ENCODE measurements at places on chromosomes 7 and 10.

- no peak for DNase-seq
Measured at GRCh38 chr7:40658729-40659128, 523.9 kb downstream of the SUGCT start.

DNA sequence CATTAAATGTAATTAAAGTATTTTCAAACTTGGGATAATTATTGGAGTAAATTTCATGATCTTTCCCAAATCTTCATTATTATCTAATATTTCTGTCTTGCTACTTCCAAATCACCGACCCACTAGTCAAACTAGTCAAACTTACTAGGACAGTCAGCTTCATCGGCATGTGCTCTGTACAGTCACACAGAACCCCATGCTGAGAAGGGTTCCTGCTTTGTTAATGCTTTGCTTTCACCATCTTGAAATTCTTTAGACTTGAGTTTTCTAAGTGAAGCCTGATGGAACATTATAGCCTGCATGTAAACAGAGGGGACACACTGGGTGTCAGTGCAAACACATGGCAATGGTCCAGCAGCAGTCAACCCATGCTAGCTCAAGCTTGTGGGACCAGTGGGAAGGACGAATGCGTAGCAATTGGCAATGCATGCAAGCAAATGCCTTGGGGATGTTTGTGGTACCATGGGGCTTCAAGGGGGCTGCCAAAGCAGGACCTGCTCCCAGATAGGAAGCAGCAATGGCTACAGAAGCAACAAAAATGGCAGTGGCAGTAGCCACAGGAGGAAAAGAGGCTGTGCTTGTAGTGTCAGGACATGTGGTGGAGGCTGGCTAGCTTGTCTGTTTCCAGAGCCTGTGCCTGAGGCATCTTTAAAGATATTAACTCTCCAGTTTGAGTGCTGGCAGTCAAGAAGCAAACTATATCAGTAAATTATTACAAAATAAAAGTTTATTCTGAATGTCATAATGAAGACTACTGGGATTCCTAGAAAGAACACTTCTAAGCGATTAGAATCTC, 441.1 kb upstream of the SEMA3D start:
- DNase-seq, result no peak

GRCh38 chr10:132781556-132781955, 4.4 kb downstream of the NKX6-2 start:
- no peak for DNase-seq

DNA sequence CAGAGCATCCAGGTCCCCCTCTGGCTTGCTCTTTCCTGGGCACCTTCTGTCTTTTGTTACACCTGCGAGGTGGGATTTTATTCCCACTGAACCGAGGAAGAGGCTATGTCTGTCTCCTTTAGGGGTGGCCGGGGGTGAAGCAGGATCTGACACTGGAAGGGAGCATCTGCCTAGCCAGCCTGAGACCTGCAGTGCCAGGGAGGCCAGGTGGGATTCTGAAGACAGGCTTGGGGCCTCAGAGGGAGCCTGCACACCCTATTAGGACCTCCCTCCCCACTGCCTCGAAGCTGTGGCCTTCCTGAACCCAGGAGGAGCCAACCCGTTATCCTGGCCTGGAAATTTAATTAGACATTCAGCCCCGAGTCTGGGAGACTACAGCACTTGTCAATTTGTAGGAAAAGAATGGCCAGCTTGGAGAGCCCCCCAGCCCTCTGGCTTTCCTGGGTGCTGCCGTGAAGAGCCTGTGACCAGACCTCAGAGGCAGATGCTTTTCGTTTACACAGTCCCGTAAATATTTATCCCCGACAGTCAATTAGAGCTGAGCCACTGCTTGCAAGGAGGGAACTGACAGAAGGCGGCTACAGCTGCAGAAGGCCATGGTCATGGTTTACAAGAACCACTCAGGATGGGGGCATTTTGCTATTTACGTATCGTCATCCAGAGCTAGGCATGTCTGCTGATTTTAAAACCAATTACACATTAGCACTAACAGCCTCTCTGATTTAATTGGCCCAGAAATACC, 19.7 kb downstream of the CHAT start:
- DNase-seq, result no peak

- DNase-seq, result no peak
Measured at GRCh38 chr7:69177461-69177861, 420.8 kb upstream of the AUTS2 start.

- no peak for DNase-seq
Measured at GRCh38 chr7:138828302-138828701, 30.3 kb upstream of the ATP6V0A4 start.

GRCh38 chr7:66930341-66930740, 9.3 kb downstream of the TMEM248 start:
- DNase-seq, result no peak

GRCh38 chr10:44961230-44961571, 1.6 kb downstream of the RASSF4 start:
- DNase-seq, result no peak

DNA sequence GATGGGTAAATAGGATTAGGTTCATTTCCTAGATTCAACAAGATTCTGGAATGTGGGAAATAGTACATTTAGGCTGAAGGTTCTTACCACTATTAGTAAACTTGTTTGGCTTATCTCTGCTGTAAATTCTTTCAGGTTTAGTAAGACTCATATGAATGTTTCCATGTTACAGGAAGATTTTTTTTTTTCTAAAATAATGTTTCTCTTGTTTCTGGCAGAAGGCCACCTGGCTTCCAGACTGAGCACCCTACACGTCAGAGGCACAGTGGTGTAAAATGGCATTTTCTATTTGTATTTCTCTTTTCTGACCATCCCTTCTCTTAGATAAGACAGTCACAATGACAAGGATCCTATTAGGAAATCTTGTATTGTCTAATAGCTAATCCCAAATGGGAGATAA, 22.7 kb upstream of the AASS start:
- no peak for DNase-seq

GRCh38 chr7:41656366-41656765, 46.5 kb downstream of the INHBA start:
- no peak for DNase-seq

DNA sequence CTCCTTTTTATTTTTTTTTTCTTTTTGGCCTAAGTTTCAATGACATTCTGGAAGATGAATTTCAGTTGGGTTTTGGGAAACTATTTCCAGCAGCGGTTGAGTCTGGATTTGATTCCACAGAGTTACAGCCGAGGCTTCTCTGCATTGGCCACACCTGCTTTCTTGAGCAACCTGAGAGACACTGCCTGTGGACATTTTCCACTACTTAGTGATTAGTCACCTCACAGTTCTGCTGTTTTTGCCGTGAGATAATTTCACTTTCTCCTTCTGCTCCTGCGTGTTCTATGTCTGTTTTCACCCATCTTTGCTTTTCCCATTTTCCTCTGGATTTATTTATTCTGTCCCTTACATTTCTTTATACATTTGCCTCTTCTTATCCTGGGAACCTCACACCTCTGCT, 243.0 kb downstream of the BICC1 start:
- no peak for DNase-seq

- DNase-seq, result no peak
Measured at GRCh38 chr7:134602881-134603451, 43.7 kb upstream of the BPGM start.
